ENCODE measurements at places on chromosomes 6 and 20.

DNA sequence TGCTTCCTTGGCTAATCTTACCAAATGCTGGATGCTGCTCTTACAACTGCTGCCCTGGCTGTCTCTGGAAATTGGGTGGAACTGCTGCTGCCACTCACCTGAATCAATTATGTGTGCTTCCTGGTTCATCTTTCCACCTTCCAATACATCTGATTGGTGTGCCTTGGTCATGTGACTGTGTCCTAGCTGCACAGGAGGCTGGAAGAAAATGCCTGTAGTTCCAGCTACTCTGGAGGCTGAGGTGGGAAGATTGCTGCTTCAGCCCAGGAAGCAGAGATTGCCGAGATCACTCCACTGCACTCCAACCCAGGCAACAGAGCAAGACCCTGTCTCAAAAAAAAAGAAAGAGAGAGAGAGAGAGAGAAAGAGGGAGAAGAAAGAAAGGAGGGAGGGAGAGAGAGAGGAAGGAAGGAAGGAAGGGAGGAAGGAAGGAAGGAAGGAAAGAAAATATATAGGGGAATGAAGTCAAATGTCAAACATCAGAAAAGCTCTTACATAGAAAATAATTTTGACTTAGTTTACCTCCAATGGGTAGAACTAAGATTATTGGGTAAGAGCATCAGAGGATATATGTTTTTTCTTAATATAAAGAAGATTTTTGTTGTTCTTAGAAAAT, 14.1 kb upstream of the PPARD start:
- DNase-seq = no peak

DNA sequence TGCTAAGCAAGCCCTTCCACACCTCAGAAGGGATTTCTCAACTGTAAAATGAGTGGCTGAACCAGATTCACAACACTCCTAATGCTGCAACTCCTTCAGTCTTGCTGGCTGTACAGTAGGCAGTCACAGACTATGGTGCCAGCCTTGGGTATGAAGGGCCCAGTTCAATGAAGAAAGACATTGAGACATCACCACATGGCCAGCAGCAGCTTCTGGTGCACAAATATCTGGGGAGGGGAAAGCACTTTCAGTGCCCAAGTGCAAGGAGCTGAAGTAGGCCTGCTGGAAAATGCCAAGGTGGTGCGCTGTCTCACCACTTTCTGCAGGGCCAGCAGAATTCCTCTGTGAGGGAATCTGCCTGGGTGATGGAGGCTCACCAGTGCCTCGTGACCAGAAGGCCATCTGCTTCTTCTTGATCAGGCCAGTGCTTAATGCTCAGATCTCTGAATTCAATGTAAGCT, 1.8 kb downstream of the PLA2G7 start:
- no peak for DNase-seq

GRCh38 chr6:72672906-72673305, 51.0 kb downstream of the KCNQ5 start:
- DNase-seq = no peak

GRCh38 chr6:71284785-71285184, 3.8 kb upstream of the OGFRL1 start:
- no peak for DNase-seq

DNA sequence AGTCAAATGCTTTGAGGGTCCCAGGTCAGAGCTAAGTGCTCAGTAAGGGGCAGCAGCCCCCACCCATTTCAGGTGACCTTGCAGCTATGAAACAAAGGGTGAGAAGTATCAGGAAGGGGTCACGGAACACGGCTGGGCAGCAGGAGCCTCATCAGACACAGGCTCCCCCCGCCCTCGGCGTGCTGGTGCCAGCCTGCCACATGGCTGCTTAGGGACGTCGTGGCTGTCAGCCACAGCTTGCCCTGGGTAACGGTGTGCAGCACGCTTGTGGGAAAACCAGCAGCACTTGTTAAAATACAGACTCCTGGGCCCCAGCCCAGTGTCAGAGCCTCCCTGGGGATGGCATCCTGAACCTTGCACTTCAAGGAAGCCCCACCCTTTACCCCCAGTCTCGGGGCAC, 39.3 kb downstream of the SSR1 start:
- no peak for DNase-seq

Measured in effector CD8-positive, alpha-beta T cell (primary cell).